Bronchus fibroblast of lung (primary cell): ENCODE measurements at places on chromosomes 2 and 18. TPM values are rescaled to one million over a fixed set of nuclear protein-coding genes. Genes with fewer than 3 reads are reported as not detected.

MC2R gene
- not detected in 2 replicates for total RNA-seq

ESPNL gene
- total RNA-seq = 5.2 and 6.4 TPM in 2 replicates

SCG2 gene
- 3.0 and 4.0 TPM in 2 replicates for total RNA-seq

CHAC2 gene
- total RNA-seq = 7.9 and 8.5 TPM in 2 replicates

NR4A2 gene
- 0.15 and 0.34 TPM in 2 replicates for total RNA-seq

DNER gene
- total RNA-seq = 3.0 and 3.4 TPM in 2 replicates

SNED1 gene
- 8.6 and 9.1 TPM in 2 replicates for total RNA-seq
